Stimulated activated CD8-positive, alpha-beta memory T cell treated with anti-CD3 and anti-CD28 coated beads, Interleukin-15, amount 100 ng/mL, for 24 hours (primary cell): ENCODE measurements at places on chromosomes 16 and 17.
A peak's percentile ranks its signal among the peaks of the same experiment; 100 is the strongest.

DNA sequence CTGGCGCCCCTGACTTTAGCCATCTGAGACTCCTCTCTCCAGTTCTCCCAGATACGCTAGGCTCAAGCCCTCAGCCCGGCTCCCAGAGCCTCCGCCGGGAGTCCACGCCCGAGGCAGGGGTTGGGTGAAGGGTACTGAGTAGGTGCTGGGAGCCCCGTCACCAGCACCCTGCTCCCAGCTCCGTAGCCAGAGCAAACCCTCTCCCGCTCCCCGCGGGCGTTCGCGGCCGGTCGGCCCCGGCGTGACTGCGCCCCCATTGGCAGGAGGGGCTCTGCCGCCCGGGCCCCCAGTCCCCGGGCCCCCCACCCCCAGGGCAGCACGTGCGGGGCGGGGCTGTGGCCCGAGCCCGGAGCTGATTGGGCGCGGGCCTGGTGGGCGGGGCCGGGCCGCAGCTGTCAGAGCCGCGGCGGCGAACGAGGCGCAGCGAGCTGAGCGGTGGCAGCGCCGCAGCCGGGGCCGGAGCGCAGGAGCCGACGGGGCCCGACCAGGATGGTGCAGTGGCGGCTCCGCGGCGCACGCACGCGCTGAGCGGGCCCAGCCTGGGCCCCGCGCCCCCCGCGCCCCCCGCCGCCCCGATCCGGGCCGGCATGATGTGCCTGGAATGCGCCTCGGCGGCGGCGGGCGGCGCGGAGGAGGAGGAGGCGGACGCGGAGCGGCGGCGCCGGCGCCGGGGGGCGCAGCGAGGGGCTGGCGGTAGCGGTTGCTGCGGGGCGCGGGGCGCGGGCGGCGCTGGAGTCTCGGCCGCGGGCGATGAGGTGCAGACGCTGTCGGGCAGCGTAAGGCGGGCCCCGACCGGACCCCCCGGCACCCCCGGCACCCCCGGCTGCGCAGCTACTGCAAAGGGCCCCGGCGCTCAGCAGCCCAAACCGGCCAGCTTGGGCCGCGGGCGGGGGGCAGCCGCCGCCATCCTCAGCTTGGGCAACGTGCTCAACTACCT is at the start of gene SPNS2:
Gene SPNS2 (plus strand): TSS at position 421 of the 937 bp plus-strand sequence. CDS start 167 bp downstream, at position 588.
- DNase-seq: peak; percentile 40

DNA sequence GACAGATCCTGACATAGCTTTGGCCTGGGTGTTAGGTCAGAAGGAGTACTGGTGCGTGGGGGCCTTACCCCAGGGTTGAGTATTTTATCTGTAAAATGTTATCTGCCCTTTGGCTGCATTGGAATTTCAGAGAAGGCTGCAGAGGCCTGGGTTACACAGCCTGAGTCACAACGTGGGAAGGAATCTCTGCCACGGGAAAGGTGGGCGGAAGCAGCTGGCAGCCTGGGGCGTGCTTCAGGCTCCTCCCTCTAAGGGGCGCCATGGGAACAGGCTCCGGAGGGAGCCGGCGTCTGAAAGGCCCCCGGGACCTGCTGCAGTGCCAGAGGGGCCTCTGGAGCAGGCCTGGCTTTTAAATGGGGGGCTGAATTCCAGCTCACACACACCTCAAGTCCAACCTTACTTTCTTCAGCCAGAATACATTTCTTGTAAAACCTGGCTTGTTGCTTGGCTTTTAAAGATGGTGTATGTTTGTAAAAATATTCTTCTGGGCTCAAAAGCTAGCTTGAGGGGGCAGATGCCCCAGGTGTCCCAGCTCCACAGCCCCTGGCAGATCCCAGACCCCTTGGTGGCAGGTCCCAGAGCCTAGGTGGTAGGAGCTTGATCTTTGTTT is 142.2 kb downstream of the RAB11FIP4 start:
- DNase-seq: no peak

DNA sequence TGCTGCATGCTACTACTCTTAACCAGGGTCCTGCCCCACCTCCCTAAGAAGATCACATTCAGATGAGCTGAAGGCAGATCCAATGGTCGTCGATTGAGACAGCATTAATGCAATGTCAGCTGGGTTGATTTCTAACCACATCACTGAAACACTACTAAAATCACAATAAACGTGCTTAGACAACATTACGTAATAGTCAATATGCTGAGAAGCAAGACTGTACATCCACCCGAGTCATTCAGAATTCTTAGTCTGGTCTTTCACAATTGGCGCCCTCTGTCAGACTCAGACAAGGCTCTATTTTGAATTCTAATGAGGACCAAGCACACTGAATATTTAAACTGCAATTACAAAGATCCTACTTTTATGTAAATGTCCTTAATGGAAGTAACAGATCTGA is 205.2 kb downstream of the STX8 start:
- DNase-seq: no peak

DNA sequence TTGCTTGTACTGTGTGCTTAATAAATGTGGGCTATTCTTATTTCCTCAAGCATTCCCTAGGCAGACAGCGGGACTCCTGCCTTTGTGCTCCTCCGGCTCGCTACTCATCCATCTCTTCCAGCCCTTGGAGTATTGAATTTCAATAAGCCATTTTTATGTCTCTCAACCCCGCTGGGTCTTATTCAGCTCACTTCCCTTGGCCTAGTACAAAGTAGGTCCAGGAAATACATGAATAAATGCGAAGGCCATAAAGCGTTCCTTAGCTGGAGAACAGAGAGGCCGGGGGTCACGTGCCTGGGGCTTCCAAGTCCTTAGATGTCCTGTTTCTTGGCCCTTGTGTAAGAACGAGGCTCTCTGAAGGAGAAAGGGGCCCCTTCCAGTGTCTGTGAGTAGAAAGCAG is 236.7 kb upstream of the ASIC2 start:
- DNase-seq: no peak

DNA sequence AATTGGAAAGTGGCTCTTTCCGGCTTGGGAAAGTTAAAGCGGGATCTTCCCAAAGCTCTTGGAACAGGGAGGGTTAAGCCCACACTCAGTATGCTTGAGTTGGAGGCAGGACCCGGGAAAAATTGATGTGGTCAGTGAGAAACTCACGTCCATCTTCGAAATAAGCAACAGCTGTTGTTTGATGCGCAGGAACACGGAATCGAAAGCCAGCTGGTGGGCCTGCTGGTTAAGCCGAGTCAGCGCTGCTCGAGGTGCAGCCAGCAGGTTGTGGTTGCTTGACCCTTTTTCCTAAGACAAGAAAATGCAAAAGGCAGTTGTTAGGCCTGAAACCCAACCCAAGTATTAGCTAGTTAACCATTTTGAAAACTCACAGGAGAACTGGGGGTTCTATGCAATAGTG is 49.4 kb downstream of the COG7 start:
- DNase-seq: no peak

- no peak for DNase-seq
Measured at GRCh38 chr16:77403732-77404131, 31.1 kb downstream of the ADAMTS18 start.

DNA sequence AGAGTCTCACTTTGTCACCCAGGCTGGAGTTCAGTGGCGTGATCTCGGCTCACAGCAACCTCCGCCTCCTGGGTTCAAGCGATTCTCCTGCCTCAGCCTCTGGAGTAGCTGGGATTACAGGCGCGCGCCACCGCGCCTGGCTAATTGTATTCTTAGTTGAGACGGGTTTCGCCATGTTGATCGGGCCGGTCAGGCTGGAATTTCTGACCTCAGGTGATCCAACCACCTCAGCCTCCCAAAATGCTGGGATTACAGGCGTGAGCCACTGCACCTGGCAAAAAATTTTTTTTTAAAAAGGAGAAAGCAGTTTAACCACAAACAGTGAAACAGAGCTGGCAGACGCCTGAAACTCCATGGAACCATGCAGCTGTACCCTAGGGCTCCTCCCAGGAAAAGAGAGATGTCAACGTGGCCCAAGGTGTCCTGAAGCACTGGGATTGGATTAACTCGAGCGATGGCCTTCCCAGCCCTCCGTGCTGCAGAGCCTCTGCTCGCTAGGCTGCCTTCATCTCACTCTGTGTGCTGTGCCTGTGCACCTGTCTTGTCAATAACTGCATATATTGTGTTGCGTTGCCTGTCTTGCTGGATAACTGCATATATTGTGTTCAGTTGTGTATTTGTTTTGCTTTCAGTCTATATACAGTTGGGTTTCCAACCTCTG is 29.6 kb upstream of the FOXK2 start:
- DNase-seq: no peak

- DNase-seq: no peak
Measured at GRCh38 chr16:67329901-67330300, 3.3 kb downstream of the LRRC36 start.

GRCh38 chr17:72591289-72592241 is 470.7 kb downstream of the SOX9 start:
- DNase-seq: no peak

DNA sequence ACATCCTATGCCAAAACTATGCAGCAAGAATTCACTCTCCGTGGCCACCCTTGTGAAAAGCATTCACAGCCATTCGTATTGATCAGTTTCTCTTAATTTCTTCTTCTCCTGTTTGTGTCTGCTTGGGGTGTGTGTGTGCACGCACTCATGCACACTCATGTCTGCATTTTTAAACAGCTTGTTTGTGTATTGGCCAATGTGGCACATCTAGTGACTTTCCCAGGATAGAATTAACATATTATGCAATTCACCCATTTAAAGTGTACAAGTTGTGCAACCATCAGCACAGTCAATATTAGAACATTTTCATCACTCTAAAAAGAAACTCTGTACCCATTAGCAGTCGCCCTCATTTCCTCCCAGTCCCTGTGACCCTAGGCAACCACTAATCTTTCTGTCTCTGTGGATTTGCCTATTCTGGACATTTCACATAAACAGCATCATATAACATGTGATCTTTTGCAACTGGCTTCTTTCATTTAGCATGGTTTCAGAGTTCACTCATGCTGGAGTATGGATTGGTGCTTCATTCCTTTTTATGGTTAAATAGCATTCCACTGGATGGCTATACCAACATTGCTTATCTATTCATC is 20.1 kb downstream of the IRX3 start:
- no peak for DNase-seq

- no peak for DNase-seq
Measured at GRCh38 chr17:62656446-62656845, 29.0 kb downstream of the MRC2 start.

DNA sequence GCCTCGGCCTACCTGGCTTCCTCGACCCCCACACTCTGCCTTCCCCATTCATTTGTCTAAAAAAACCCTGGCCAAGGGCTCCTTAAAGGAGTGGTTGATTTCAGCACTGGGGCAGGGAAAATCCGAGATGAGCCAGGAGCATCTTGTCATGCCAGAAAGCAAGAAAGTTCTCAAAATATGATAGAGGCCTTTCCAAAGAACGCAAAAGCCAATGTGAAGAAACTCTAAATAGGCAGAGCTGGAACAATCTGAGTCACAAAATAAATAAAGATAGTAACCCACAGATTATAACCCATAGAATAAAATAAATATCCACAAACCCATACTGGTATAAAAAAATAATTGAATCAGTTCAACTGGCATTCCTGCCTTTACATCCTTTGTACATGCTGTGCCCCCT is 192.3 kb upstream of the SALL1 start:
- DNase-seq: no peak

- DNase-seq: no peak
Measured at GRCh38 chr17:48031966-48032365, 5.6 kb downstream of the COPZ2 start.
